Activated naive CD8-positive, alpha-beta T cell treated with anti-CD3 and anti-CD28 coated beads for 36 hours (primary cell): ENCODE measurements at places on chromosomes 5 and 9.

DNA sequence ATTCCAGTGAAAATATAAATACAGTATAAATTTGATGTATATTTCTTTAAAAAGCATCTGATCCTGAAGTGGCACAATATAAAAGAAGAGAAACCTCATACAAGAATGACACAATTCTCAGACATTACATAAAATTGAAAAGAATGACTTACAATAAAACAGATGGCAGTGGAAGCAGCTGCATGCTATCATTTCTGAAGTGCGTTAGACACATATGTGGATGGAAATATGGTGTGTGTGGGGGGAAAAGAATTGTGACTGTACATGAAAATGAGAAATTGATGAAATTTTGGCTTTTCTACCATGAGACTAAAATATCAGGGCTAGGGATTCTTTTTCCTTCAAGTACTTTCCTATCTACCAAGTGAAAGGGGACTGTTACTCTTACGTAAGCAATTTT lies 45.9 kb upstream of the CDH18 start:
- DNase-seq, result no peak

DNA sequence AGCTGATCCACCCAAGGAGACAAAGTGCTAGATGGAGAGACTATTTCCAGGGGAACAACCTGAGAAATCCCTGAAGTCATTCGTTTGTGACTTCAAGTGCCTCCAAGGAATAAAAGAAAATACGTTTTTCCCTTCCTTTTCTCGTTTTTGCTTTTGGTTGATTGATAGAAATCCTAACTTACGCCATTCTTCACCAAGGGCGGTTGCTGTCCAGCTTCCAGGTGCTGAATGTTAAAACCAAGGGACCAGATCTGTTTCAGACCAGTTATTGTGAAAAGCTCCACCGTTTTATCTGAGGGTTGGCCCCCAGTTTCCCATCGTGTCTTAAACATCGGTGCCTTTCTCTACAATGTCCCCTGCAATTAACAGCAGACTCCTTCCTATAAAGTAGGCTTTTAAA lies 600.7 kb upstream of the SGCD start:
- no peak for DNase-seq

DNA sequence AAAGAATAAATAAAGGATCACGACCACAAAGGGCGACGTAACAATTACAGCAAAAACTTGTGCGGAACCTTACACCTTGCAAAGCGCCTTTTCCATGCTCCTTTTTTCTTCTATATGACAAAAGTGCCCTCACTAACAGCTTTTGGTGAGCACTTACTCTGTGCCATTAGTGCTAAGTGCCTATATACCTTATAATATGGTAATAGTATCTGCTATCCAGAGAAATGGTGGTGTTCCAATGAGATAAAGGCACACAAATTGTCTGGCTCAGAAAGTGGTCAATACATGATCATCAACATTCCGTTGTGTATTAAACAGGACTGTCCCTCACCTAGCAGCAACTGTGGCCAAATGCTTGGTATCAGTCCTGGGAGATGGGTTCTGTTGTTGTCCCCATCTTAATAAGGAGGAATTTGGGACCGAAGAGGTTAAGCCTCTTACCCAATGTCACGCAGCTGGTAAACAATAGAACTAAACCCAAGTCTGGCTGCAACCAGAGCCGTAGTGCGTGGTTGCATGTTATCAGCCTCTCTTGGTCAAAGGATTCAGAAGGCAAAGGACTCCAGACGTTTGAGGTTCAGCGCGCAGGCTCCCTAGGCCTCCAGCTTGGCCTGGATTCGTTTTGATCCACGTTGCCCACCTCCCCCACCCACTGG lies 564 bp upstream of the TOR2A start:
- DNase-seq, result no peak

GRCh38 chr5:137836298-137836697 lies 31.4 kb upstream of the MYOT start:
- DNase-seq, result no peak

GRCh38 chr9:74609671-74610405 lies 112.7 kb downstream of the RORB start:
- no peak for DNase-seq

- no peak for DNase-seq
These were observed 235.9 kb downstream of the FER start for GRCh38 chr5:108983461-108984092.

DNA sequence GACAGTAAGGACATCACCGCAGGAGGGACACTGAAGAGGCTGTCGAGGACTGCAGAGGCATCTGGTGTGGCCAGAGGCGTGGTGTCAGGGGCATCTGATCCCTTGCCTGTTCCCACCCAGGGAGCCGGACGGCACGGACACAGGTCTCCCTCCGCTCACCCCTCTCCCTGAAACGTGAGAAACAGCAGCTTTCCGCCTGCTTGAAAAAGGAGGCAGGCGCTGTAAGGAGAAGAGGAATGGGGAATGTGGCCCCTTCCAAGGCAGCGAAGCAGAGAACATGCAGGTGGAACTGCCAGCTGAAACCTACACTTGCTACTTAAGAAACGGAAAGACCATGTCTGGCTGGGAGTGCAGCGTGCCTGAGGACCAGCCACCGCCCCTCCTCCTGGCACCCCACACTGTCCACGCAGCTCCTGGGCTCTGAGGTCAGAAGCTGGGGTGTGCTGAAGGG lies 176.2 kb downstream of the GAPVD1 start:
- no peak for DNase-seq

GRCh38 chr9:129610473-129611306 lies 10.2 kb downstream of the C9orf50 start:
- DNase-seq, result peak; percentile 81

- DNase-seq, result no peak
These were observed 47.0 kb upstream of the MROH2B start for GRCh38 chr5:41118177-41118576.

DNA sequence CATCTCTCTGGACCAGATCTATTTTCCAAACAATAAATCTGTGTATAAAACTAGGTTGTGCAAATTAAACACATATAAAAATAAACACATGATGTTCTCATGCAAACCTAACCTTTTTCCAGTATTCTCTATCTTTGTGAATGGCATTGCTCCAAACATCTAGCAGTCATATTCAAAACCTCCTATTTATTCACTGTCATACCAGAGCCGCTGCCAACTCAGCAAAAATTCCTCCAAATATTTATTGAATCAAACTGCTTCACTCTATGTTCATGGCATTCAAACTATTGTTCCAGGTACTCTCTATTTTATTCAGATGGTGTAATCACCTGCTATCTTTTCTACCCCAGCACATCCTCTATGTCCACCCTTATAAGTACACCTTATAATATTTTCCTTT lies 652.1 kb upstream of the RIOK2 start:
- DNase-seq, result no peak

GRCh38 chr9:129548571-129549135 lies 72.2 kb downstream of the C9orf50 start:
- no peak for DNase-seq

DNA sequence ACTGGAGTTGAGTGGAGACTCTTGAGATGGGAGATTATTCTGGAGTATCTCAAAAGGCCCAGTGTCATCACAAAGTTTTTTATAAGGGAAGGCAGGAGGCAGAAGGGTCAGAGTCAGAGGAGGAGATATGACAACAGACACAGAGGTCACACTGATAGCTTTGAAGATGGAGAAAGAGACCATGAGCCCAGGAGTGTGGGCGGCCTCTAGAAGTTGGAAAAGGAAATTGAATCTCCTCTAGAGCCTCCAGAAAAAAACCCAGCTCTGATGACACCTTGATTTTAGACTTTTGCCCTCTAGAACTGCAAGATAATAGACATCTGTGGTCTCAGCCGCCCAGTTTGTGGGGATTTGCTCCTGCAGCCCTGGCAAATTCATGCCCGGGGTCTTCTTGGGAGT lies 64.8 kb upstream of the SPTLC1 start:
- no peak for DNase-seq

- no peak for DNase-seq
These were observed 529.7 kb upstream of the ZNF608 start for GRCh38 chr5:125276096-125276495.

GRCh38 chr9:75812141-75812540 lies 78.3 kb upstream of the PCSK5 start:
- DNase-seq, result no peak

- no peak for DNase-seq
These were observed 39.3 kb downstream of the PTCH1 start for GRCh38 chr9:95477441-95477840.

GRCh38 chr5:32504989-32505596 lies 60.6 kb upstream of the ZFR start:
- DNase-seq, result no peak

- DNase-seq, result no peak
These were observed 17.9 kb upstream of the CDC42SE2 start for GRCh38 chr5:131245948-131246347.

GRCh38 chr5:141685591-141685990 lies 3.6 kb upstream of the ARAP3 start:
- no peak for DNase-seq

DNA sequence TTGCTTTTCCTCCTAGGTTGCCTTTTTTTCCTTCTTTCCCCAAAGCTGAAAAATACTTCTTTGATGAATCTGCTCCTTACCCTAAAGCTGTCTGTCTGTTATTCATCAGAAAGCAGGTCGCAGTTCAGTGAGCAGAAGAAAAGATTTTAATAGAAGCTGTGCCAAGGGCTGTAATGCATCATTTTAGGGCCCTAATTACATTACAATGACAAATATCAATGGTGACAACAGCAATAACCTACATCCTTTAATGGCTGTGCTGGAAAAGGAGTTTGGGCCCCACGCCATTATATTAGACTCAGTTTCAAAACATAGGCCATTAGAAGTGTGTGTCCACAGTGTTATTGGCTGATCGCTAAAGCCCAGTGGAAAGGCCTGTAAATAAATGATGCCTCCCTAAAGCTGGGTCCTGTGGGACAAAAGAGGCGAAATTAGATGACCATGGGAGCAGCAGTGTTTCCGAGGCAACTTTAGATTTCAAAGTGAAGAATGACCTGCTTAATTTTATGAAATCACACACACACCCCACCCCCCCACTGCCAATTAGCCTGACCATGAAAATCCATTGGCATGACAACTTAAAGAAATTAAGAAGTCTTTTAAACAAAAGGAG lies 38.4 kb downstream of the TLE4 start:
- no peak for DNase-seq

- DNase-seq, result no peak
These were observed 27.0 kb downstream of the MAT2B start for GRCh38 chr5:163532171-163533084.

- DNase-seq, result no peak
These were observed 234.6 kb downstream of the CAAP1 start for GRCh38 chr9:26657958-26658357.

DNA sequence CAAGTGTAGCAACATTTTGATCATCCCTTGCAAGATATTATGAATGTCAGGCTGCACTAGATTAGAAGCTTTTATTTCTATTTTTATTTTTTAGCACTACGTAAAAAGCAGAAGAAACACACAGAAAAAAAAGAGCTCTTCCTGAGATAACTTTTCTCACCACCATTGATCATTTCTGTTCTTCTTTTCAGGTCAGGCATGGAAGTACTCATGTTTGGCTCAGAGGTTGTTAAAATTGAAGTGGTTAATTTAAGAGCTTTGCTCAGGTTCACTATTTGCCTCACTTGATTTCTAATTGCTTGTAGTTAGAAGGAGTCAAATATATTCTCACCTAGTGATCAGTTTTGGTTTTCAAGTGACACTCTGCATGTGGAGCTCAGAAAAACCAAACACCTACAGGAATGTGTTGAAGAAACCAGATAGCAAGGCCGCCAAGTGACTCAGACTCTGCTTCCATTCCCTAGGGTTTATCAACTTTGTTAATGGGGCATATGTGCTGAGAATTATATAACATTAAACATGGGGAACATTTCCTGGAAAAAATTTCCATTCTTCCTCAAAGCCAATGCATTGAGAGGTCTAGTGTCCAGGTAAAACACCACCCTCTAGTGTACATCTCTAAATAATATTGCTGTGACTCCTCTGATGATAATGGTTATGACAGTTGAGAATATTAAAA lies 679.8 kb downstream of the CETN3 start:
- DNase-seq, result no peak

GRCh38 chr5:115267617-115268016 lies 4.9 kb upstream of the PGGT1B start:
- DNase-seq, result no peak

DNA sequence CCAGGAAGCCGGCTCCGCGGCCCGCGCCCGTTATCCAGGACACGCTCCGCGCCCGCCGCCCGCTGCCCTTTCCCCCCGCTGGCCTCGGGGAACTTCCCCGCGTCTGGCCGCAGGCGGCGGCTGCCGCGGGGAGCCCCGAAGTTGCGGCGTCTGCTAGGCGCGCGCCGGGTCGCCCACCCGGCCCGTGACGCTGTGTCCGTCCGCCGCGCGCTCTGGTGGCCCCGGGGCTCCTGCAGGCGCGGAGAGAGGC lies 621 bp upstream of the GCNT4 start:
- peak; percentile 58 for DNase-seq

- peak; percentile 56 for DNase-seq
These were observed 453.5 kb downstream of the RAB3C start for GRCh38 chr5:59036274-59036961.

- no peak for DNase-seq
These were observed 112.9 kb downstream of the SH3TC2 start for GRCh38 chr5:148949841-148950470.

- no peak for DNase-seq
These were observed 6.8 kb downstream of the AMBP start for GRCh38 chr9:114071197-114071795.

DNA sequence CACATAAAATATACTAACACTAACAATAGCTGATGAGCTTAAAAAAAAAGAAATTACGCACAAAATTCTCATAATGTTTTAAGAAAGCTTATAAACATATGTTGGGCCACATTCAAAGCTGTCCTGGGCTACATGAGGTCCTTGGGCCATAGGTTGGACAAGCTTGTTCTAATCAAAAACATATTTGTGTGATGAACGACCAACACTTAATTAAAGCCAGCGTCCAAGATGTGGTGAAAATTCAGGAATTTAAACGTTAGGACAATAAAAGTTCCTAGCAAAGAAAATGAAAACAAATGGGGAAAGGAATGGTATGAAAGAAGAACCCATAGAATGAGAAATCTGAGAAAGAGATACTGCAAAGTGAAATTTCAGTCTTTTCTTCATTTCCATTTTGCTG lies 429.6 kb upstream of the DMAC1 start:
- no peak for DNase-seq

- DNase-seq, result no peak
These were observed 239.2 kb downstream of the KIF4B start for GRCh38 chr5:155252717-155253116.

DNA sequence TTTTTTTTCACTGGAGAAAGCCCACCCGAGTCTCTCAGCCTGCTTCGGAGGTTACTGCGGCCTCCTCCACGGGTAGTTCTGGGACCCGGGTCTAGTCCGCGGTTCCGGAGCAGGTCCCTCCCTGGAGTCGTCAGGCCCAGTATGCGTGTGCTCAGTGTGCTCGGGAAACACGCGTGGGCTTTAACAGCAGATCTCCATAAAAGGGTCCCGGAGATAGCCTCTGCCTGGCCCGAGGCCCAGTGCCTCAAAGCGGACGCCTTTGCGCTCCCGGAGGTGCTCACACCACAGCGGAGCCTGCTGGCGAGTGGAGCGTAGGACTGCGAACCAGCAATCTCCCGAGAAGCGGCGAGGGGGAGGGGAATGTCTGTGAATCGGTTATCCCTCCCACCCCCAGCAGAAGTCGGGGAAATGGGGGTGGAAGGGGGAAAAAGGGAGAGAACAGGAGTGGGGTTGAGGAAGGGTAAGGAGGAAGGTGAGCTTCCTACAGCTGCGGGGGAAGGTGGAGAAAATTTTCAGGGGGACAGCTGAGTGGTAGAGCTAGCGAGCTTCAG lies 28.7 kb downstream of the CDKN2A start:
- peak; percentile 38 for DNase-seq
